ENCODE measurements at places on chromosomes 2 and 18.

DNA sequence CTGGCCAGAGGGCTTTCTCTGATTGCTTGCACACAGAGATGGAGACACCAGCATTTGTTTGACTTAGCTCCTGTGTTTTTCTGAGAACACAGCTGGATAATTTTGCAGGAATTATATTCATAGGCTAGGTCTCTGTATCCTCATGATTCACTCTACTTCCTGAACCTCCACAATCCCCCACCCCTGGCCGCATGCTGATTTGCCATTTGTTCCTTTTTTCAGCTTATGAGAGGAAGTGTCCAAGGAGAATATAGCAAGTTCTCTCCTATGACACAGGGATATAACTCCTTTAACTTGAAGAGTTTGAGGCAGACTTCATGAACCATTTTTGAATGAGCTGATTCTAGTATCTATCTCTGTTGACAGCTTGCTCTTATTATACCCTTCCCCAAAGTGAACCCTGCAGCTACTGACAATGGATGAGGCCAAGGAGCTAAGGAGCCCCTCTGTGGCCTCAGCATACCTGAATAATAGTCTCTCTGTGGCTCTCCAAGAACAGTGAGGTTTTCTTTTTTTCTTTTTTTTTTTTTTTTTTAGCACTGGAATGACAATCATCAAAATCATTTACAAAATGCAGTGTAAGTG lies 15.4 kb downstream of the CAVIN2 start:
- no peak for DNase-seq

DNA sequence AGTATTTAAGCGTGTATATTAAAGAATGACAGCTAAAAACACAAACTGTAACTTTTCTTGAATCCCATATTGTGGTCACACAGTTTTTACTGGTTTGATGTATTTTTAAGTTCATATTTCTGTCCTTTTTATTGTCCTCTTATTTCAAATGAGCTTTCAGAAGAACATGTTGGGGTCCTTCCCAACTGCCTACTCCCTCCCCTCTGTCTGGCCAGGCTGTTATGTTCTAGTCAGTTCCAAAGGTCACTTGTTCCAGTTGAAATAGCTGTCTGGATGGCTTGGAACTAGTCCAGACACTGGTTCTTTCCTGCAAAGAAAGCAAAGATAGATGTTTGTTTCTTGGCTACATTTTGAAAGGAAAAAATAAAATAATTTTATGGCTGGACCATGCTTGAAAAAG lies 306.9 kb downstream of the GULP1 start:
- no peak for DNase-seq

DNA sequence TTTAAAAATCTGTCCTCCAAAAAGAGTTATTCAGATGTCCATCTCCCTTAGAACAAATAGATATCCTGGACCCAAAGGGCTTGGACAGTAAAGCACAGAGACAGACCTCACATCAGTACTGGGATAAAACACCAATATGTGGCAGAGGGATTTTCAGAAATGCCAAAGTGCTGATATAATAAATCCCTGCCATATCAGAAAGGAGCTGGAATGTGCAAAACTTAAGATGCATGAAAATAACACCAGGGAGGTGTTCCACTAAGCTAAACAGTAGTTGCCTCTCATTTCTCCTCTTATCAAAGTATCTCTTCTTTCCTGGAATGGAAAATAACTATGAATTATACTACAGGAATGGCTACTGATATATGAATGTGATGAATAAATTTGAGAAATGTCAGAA lies 13.2 kb downstream of the USP40 start:
- DNase-seq = no peak

DNA sequence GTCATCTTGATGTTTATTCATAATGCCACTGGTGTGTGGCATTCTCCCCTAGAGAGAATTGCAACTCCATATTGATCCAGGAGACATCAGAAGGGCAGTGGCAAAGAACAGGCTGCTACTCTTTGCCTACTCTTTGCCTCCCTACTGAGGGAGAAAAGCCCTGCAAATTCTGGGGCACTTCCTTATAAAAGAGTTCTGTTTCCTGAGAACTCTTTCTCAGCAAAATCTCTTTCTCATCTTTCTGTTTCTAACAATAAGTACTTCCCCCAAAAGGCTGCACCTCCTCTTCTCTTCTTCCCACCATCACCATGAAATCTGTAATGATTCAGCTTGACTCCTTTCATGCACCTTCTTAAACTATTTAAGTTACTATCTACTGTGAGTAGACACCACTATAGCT lies 270.3 kb downstream of the MREG start:
- no peak for DNase-seq

DNA sequence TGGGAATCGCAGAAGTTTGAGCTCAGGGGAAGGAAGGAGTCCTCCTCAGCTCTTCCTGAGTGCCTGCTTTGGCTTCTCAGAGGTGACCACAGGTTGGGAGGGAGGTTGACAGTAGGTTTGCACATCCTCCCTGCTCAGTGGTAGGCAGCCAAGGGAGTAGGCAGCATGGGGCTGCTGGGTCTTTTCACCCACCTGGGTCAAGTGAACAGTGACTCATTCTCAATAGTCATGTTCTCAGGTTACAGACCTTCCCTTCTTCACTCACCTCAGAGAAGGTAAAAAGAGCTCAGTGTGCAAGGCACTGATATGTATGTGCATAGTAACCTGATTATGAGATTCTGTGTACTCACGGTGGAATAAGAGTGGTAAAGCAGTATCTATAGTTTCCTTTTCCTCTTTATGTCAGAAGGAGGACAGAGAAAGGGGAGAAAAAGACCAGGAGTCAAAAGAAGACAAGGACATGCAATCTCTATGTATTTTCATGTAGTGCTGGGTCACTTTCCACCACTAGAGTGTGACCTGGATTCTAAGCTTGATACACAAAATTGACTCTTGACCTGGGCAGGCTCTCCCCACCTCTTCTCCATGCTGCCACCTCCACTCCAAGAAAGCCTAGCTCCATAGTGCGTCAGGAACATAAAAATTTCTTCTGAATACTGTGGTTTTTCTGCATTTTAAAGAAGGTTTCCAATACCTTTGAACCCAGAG lies 36.5 kb upstream of the ASNSD1 start:
- no peak for DNase-seq

DNA sequence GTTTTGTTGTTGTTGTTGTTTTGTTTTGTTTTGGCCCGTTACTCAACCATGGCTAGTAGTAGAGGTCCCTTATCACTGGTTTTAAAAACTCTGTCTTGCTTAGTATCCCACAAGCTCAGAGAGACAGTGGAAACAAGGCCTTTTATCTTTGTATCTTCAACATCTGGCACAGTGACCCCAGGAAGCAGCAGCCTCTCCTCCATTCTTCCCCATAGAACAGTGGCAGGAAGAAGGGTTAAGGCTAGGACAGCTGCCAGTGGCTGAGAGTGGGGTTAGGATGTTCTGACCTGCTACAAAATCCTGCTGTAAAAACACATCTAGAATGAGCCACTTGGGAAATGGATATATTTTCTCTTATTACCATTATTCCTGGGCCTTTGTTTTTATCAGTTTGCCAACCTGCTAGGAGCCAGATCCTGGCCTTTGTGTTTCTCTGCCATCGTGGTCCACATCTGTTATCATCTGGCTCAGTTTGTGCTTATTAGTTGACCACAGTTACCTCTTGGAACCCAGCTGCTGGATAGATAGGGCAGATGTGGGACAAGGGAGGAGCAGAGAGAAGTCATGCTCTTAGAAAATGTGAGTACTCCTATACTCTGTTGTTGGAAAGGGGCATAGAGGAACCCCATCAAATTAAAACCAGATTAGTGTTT lies 246.8 kb downstream of the AGPS start:
- no peak for DNase-seq

DNA sequence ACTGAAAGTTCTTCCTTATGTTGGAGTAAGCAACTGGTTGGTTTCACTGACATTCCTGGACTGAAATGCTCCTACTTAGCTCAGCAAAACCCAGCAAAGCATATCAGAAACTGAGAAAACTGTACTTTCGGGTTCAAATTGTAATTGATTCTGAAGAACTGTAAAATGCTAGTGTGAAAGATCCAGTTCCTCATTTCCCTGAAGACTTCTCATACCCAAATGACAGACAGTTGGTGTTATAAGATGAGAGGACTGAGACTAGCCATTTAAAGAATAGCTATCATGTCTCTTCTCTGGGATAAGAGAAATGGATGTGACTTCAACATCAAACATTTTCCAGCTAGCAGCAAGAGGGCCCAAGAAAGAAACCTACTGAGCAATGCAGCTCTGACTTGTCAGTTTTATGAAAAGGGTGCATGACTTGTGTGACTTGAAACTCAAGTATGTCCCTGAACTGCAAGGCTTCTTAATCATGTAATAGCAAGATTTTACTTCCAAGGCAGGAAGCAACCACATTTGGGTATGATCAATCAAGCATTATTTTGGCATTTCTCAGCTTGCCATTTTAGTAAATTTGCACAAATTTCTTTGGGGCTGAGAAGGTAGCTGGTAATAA lies 420.3 kb upstream of the MMADHC start:
- no peak for DNase-seq

- no peak for DNase-seq
Observed at GRCh38 chr2:172305066-172305465, 122.3 kb upstream of the ITGA6 start.

DNA sequence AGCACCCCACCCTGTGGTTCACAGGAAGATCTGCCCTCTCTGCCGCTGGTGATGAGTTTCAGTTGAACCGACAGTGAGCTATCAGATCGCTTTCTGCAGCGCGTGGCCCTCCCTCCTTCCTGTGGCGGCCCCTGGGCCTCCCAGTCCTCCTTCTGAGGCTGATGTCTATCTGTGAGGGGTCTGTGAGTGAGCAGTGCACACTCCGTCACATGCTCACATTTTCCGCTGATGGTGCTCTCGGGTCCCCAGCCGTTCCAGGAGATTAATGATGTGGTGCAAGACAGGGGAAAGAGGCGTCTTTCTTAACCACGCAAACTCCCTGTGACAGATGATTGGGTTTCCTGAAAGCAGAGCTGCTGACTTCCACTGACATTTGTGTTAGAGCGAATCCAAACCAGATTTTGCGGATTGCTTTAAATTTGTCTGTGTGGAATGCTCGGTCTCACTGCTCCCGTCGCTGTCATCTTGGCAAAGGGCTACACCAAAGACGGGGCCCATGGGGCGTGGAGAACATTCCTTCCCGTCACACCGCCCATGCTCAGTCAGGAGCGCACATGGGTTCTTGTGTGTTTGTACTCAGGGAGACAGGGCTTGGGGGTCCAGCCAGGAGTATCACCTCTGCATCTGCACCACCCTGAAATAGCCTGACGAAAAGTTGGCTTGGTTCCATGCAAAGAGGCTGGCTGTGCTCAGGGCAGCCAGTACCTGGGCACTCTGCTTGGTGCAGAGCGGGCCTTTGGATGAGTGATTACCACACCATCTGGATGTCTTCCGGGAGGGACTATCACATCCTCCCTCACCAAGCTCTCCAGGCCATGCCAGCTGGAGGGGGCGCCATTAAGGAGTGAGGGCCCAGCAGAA lies 154.7 kb upstream of the HS6ST1 start:
- DNase-seq = no peak

DNA sequence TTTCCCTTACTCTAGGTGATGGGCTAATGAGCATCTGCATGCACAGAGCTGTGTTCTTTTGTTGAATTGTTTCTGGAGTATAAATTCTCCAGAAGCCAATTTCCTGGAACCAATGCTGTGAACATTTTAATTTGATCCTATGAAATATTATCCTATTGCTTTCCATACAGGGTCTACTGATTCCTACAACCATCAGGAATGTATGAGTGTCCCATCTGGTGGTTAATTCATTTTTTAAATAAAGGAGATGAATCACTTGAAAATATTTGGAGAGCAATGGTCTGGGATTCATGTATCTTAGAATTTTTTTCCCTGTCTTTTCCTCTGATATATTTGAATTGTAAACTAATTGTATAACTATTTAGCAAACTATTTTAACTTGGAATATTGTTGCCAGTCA lies 14.0 kb downstream of the KIF5C start:
- DNase-seq = no peak

GRCh38 chr2:176087330-176088047 lies 3.7 kb upstream of the EVX2 start:
- no peak for DNase-seq

GRCh38 chr18:3012136-3013023 lies 564 bp downstream of the LPIN2 start:
- DNase-seq = peak; percentile 67

DNA sequence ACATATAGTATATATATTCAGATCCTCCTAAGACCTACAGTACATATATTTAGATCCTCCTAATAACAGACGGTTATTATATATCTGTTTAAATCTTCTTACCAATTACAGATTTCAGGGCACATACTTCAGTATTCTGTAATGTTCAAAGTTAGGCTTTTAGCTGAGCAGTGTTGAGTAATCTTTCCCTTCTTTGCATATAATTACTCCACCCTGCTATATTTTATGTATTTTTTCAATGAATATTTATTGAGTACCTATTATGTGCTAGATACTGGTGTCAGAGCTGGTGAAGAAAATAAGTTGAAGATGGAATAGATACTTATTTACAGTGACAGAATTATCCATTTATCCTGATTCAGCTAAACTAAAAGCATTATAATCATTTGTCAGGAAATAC lies 84.9 kb downstream of the NEB start:
- DNase-seq = no peak

DNA sequence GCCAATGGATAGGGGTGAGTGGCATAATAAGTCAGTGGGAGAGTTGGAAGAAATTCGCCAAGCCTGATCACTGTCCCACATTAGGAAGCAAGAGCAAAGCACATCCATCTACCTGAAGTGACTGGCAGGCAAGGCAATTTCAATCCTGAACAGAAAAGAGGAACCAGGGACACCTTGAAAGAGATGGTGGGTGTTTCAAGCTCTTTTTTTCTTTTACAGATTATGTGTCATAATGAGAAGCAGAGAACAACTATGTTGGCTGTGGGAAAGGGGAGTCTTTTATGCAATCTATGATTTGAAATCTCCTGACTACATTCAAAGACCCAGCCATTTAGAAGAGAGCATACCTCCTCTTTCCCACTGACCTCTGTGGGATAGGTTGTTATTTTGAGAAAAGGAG lies 63.5 kb downstream of the TGIF1 start:
- DNase-seq = peak; percentile 75

DNA sequence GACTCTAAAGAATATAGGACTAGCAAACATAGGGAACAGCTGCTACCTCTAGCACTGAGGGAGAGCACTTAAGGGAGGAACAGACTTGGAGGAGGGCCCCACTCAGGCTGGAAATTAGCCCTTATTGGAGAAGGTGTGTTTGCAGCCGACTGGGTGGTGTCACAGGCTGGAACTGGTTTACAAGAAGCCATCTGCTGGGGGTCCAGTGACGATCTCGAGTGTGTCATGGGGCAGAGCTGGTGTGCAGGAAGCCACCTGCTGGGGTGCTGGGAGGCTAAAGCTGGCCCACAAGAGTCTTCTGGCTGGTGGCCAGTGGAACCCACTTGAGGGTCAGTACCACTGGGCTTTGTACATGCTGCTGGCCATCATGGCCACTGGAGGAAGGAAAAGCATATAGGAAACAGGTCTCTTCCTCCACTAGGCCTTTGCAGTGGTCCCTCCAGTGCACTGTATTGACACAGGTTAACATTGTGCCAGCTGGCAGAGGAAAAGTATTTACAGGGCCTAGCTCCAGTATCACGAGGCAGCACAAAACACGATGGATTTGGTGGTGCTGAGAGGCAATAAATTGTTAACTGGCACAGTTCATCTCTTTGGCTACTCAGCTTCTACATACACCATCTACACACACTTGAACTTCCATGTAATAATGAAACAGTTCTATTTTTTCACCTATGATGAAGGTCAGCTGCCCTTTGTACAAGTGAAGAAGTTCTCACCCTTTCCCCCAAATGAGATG lies 43.6 kb downstream of the MAP3K20 start:
- DNase-seq = no peak

GRCh38 chr2:2703762-2704427 lies 372.8 kb upstream of the MYT1L start:
- DNase-seq = no peak

GRCh38 chr2:130728007-130728454 lies 839 bp upstream of the GPR148 start:
- no peak for DNase-seq

- DNase-seq = no peak
Observed at GRCh38 chr2:38187541-38188011, 111.6 kb upstream of the CYP1B1 start.
